Hematopoietic multipotent progenitor cell treated with erythropoietin and hydrocortisone succinate and interleukin-3 and kit ligand, for 17 days (in vitro differentiated cells): ENCODE measurements at places on chromosomes 16 and 17.

DNA sequence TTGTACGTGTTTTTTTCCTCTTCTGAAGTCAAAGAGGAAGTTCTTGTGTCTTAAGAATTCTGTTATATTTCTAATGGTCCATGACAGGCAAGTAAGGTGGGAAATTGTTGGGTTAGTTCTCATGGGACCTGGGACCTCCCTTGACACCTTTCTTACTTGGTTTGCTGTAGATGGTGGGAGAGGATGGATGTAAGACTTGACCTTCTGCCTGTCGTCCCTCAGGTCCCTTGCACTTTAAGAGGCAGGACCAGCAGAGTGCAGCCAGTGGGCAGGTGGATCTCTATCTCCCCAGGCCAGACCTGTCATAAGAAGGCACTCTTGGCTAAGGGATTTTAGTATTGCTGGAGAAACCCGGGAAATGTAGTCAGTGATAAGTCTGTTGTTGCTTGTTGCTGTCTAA lies 12.1 kb downstream of the HAPSTR1 start:
- DNase-seq = no peak

DNA sequence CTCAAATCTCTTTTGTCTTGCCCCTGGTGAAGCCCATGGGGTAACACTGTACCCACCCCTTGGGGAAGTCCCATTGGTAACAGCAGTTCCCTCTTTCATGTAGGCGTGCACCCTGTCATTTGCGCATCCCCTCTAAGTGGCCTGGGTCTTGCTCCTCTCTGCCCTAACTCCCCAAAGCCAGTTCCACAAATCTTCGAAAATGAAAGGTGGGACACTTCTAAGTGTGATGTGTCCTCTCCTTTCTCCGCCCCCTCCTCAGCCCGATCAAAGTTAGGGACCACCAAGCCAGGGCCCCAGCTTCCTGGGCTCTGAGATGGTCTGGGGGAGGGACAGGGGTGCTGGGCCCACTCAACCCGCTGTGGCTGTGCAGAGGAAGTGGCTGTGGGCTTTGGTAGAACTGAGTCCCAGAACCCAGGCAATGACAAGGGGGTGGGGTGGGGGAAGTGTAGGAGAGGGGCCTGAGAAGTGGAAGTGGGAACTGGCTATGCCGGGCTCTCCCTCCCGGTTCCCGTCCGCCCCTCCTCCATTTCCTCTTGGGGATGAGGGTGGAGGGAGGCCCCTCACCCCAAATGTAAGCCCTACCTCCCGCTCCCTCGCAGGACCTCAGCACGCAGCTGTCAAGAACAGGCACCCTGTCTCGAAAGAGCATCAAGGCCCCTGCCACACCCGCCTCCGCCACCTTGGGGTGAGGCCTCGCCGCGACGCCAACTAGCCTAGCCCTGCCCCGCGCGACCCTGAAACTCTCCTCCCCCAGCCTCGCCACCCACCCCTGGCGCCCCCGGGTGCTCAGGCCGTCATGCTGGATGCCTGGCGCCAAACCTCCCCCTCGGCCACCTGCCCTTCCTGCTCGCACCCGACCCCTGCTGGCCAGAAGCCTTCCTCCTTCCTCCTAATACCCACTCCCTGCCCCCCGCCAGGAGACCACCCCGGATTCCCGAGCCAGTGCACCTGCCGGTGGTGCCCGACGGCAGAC lies 8.7 kb downstream of the ABI3 start:
- DNase-seq = no peak

DNA sequence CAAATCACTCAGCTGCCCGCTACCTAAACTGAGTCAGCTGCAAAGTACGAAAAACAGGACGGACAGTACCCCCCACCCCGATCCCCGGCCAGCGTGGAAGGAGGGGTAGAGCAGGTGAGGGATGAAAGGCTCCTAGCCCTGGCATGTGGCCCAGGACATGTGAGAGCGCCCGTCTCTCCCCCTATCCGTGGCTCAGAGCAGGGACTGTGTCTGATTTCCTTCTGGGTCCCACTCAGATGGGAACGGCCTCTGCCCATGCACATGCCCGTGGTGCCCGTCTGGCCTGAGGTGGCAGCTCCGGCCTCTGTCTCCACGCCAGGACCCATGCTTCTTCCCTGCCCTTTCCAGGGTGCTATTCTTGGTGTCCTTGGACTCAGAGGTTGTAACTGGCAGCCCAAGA lies 30.2 kb upstream of the RASD1 start:
- DNase-seq = no peak

DNA sequence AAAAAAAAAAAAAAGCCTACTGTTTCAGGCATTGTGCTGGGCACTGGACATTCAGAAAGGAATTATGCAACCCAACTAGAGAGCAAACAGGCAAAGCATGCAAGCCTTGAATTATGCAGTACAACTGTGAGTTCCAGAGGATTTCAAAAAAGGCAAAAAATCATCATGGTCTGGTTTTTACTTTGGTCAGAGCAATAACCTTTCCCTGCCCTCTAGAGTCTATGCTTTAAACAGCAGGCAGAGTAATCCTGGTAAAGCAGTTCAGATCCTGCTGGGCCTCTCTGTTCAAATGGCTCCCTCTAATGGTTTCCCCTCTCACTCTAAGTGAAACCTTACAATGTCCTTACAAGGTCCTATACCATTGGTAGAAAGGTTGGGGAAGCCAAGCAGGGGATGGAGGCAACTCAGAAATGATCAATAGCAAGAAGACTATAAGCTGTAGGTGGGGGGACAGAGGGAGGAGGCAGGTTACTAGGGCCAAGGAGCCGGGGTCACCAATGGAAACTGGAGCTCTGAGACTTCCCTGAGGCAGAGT lies 4.6 kb upstream of the TAF15 start:
- DNase-seq = peak; percentile 64

GRCh38 chr17:15091825-15092224 lies 173.3 kb downstream of the PMP22 start:
- DNase-seq = no peak

DNA sequence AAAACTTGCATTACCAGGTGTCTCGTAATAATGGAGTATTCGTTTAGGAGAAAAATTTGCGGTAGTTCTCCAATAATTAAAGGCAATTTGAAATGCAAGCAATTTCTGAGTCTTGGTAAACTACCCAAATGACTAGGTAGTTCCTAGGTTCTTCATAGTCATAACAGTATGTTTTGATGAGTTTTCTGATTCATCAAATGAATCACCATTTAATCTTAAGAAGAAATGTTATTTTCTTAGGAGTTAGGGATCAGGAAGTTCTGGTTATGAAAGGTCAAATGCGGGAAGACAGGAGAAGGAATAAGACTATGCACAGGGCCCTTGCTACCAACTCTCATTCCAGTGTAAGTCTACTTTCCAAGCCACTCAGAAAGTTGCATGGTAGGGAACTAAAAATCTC lies 221.5 kb upstream of the SOX9 start:
- no peak for DNase-seq
